ENCODE measurements at places on chromosomes 3 and 15.
A peak's percentile ranks its signal among the peaks of the same experiment; 100 is the strongest.

DNA sequence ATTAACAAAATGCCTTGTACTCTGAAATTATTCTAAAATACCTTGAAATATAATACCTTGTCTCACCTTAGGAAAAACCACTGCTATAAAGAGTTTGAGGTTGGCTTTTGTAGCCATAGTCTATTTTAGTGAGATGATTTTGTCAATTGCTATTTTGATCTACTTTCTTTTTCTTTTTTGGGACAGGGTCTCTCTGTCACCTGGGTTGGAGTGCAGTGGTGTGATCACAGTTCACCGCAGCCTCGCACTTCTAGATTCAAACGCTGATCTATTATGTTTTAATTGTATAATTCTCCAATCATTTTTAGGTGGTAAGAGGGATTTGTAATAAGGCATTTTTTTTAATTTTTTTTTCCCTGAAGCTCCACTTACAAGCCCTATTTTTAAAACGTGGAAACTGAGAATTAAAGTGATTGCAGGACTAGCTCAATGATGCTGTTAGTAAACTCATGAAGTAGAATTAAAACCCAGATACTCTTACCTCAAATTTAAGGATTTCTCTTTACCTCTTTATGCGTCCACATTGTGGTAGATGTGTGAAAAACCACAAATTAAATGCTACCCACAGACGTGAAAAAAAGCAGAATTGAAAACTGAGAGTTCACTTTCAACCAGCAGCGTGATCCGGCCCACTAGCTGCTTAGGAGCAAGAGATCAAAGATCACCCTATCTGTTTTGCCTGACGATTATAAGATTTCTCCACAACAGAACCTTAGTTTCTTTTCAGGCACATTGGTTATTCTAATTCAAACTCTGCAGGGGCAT lies 384.2 kb downstream of the CGGBP1 start:
- DNase-seq = no peak

DNA sequence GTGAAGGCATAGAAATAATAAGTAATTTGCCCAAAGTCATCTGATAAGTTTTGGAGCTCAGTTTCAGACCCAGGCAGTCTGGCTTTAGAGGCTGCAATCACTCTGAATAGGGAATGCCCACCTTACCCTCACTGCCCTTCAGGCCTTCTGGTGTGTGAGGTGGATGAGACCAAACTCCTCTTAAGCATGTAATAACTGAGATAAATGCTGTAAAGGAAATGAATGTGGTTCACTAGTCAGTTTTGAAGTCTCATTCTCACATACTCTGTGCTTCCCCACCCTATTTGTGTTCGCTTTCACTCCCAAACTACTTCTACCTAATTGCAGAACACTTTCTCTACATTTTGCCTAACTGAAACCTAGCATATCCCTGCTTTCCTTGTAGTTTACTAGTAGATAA lies 144.1 kb downstream of the FILIP1L start:
- no peak for DNase-seq

GRCh38 chr3:133675631-133676335 lies 14.0 kb upstream of the TOPBP1 start:
- no peak for DNase-seq

DNA sequence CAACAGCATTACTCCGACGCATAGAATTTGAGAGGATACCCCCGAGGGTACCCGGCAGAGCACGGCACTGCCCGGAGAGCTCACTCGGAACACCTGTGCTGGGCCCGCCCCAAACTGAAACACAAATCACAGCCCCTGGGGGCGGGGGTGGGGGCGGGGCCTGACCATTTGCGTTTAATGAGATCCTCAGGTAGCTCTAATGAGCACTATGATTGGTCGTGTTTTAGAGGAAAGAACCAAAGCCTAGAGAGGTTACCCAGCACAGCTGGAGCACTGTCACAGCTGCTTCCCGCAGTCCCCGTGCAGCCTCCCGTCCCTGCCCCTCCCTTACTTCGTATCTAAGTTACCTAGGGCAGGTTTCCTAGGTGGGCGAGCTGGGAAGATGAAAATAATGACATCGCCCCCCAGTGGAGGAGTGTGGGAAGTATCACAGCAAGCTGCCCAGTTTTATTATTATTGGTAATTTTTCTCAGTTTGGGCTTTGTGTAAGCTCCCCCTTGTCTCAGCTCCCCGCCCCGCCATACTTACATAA lies 187.1 kb downstream of the PDE8A start:
- DNase-seq = peak; percentile 18

DNA sequence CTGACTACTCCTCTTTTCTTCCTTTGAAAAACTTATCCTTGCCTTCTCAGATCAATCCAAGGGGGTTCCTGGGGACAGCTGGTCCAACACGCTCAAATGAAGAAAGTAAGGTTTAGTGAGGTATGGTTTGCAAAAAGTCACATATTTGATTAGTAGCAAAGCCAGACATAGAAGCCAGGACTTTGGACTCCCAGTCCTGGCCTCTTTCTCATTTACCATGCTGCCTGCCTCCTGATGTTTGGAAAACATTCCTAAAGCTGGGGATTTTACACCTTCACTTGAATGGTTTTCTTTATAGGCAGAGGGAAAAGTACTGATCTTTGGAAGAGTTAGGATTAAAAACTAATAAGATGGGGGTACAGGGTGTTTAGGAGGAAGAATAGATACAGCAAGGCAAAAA lies 14.6 kb downstream of the POPDC2 start:
- DNase-seq = no peak

- no peak for DNase-seq
These were observed 51.0 kb upstream of the ATP1B3 start for GRCh38 chr3:141825216-141826011.

- no peak for DNase-seq
These were observed 5.1 kb downstream of the TRIM71 start for GRCh38 chr3:32822609-32823498.

GRCh38 chr3:108183181-108183580 lies 39.0 kb downstream of the IFT57 start:
- no peak for DNase-seq

DNA sequence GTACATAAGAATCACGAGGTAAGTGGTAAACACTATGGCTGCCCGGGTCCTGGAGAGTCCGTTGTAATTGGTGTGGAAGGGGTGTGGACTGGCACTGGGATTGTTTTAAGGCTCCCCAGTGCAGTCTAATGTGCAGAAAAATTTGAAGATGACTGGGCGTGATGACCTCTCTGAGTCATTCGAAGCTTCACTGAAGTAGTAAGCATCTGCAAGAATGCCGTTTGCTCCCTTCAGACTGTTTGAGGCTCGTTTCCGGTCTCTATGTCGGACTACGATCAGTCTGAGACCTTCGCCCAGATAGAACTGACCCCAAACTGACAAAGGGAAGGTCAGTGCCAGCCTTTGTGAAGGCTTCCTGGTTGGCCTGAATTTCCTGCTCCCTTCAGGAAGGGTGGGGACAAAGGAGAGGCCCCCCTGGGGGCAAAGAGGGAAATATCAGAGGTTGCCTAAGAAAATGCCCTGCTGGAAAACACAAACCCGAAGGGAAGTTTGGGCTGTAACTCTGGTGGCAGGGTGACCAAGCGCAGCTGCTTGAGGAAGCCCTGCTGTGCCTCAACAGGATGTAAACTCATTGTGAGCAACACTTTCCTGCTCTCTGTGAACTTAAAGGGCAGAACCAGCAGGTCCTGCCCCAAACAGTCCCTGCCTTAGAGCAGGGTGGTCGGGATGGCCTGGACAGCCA lies 34.6 kb downstream of the BTD start:
- no peak for DNase-seq

DNA sequence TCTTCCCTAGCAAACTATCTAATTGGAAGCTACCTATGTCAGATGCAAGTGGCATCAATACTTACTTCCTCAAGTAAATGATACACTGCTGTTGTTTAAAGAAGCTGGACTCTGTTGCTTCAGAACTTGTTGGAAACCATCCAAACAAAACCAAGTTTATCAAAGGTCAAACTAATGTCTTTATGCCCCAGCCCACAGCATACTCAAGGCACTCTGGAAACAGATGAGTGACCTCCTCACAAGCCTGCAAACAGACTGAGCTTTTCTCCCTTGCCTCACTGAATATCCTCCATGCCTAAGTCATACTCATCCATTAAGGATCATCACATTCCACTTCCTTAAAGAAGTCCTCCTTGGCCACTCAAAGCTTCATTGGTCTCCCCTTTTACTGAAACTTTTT lies 107.4 kb upstream of the ACP3 start:
- DNase-seq = no peak

- DNase-seq = no peak
These were observed 125.4 kb downstream of the XXYLT1 start for GRCh38 chr3:195145579-195145978.

- DNase-seq = no peak
These were observed 35.9 kb downstream of the KY start for GRCh38 chr3:134614955-134615354.

DNA sequence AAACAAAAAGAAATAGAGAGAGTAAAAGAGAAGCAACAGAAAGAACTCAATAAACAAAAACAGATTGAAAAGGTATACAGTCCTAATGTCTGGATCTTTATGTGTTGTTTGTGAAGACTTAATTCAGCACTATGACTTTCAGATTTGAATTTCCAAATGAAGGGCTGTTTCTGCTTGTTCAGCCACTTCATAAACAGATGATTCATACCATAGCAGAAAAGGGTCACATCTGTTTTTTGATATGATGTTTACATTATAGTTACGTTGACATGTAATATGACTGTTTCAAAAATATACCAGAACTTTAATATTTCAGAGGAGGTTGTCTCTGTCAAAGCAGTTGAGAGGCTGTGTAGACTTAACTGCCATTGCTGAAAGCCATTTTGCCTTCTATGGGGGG lies 24.1 kb downstream of the ASB14 start:
- no peak for DNase-seq

DNA sequence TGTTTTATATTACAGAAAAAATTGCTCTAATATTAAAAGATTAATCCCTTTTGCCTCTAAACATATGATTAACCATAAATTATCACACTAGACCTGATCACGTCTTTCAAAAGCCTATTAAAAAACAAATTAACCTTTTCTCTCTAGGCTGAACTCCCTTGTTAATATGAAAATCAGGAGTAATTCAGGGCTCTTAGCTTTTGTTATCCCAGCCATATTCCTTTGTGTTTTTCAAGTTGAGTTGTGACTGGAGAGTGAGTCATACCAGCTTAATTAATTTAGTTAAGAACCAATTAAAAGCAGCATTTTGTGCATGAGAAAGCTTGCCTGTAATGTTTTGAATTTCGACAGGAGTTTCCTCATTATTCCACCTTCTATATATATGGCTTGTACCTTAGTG lies 385.8 kb downstream of the VGLL3 start:
- DNase-seq = no peak

GRCh38 chr3:120090422-120090821 lies 3.8 kb downstream of the GSK3B start:
- DNase-seq = no peak

DNA sequence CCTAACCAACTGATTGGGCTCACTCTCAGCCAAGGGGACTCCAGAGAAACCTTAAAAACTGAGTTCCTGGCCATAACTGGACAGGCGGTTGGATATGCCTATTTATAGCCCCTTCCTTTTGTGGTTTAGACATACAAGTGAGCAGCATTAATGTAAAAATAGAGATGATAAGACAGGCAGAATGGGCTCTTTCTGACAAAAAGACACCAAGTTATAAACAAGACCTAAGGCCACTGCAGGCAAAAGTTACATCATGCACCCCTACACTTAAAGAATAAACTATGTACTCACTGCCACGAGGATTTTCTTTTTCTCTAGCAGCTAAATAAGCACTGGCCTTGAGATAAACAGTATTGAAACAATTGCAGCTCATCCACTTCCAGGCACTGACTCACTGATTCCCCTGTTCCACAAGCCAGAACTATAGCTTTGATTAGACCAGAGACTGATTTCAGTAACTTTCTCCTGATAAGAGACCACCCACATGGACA lies 30.1 kb downstream of the SUCNR1 start:
- no peak for DNase-seq

GRCh38 chr3:17741621-17742101 lies 770 bp downstream of the TBC1D5 start:
- no peak for DNase-seq

- no peak for DNase-seq
These were observed 38.6 kb downstream of the MGA start for GRCh38 chr15:41698779-41699178.

DNA sequence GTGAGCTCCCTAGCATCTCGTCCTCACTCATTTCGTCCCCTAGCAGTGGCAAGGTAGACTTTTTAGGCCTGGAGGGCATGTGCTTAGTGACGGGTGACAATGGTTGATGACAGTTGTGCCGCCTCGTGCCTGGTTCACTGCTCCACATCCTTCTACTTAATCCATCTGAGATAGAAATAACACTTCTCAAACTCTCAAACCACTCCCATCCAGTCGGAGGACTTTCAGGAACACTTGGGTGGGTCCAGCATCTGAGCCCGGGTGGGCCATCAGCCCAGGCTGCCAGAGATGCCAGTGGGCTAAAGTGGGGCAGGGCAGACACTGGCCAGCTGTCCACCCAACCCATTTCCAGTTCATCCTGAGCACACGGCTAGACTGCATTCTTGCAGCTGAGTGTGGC lies 79.7 kb upstream of the SMAD3 start:
- DNase-seq = no peak

- DNase-seq = no peak
These were observed at the start of gene NTRK3 for GRCh38 chr15:88256279-88257230. Gene NTRK3 (minus strand): TSS chr15:88256739. CDS start chr15:88256153, 586 bp downstream.

GRCh38 chr3:194058189-194058571 lies 77.8 kb upstream of the HES1 start:
- no peak for DNase-seq

- DNase-seq = no peak
These were observed 5.5 kb downstream of the CD47 start for GRCh38 chr3:108085370-108085769.

GRCh38 chr3:72568083-72568482 lies 280.2 kb downstream of the SHQ1 start:
- DNase-seq = no peak

GRCh38 chr3:107845380-107846278 lies 245.2 kb downstream of the CD47 start:
- no peak for DNase-seq

- no peak for DNase-seq
These were observed 61.5 kb downstream of the TFRC start for GRCh38 chr3:196020373-196020772.

GRCh38 chr15:89426500-89426899 lies 69.9 kb downstream of the RHCG start:
- no peak for DNase-seq

- DNase-seq = no peak
These were observed 96.1 kb downstream of the STAC start for GRCh38 chr3:36476286-36476942.

GRCh38 chr3:81465510-81466200 lies 295.8 kb downstream of the GBE1 start:
- DNase-seq = no peak

DNA sequence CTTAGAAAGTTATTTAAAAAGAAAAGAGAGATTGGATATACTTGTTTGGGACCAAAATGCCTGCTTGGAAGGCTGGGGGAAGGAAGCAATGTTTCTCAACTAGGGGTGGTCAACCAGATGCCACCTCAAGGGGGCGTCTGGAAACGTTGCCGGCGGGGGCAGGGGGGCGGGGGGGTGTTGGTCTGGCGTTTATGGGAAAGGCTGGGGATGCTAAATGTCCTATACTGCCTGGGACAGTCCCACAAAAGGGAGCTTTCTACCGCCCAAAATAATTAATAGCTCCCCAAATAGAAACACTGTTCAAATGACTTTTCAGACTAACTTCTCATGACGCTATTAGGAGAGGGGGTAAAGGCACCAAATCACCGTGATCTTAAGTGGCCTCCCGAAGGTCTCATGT lies 2.2 kb downstream of the POLG start:
- no peak for DNase-seq

Measured in activated CD8-positive, alpha-beta memory T cell treated with anti-CD3 and anti-CD28 coated beads for 48 hours (primary cell).